A172 (cell line): ENCODE measurements at places on chromosomes 12 and 14. TPM values are rescaled to one million over a fixed set of nuclear protein-coding genes. Genes with fewer than 3 reads are reported as not detected.

Gene TAS2R50
- total RNA-seq, result not detected in 2 replicates

DNA sequence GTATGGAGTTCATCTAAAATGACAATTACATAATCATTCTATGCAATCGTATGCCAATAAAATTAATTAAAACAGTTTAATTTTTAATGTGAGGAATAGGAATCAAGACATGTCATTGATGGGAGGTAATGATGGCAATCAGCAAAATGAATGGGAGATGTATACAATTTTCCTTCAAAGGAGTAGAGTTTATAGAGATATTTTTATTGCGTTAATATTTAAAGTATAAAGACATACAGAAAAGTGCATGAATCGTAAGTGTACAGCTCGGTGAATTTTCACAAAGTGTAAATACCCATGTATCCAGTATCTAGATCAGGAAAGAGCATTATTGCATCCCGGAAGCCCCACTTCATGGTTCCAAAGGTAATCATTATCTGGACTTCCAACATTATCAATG, 1.2 kb downstream of the MIPOL1 start:
- DNase-seq, result no peak

GRCh38 chr14:53461858-53462257, 308.7 kb upstream of the DDHD1 start:
- DNase-seq, result no peak

- no peak for DNase-seq
Observed at GRCh38 chr14:26845151-26845818, 247.5 kb upstream of the NOVA1 start.
